ENCODE measurements at places on chromosomes 13 and 19. TPM values are rescaled to one million over a fixed set of nuclear protein-coding genes. Genes with fewer than 3 reads are reported as not detected.

GRCh38 chr19:3509566-3509989, 3.5 kb downstream of the FZR1 start:
- no peaks in the 10 kb centered on the region for H3K27me3 ChIP-seq
- DNase-seq, result no peak
- no peaks in the 10 kb centered on the region for H3K4me1 ChIP-seq
- no peak overlapping the region for H3K27ac ChIP-seq

GRCh38 chr13:102779436-102780159, 6.0 kb upstream of the TEX30 start:
- H3K4me1 ChIP-seq, result no peaks in the 10 kb centered on the region
- H3K36me3 ChIP-seq, result peaks cover 29% of the 10 kb centered on the region
- no peak overlapping the region for H3K27ac ChIP-seq

- peaks cover 2% of the 10 kb centered on the region for H3K4me1 ChIP-seq
- H3K36me3 ChIP-seq, result no peaks in the 10 kb centered on the region
- no peak overlapping the region for H3K27ac ChIP-seq
Measured at GRCh38 chr13:105087945-105088344, 1447.5 kb downstream of the EFNB2 start.

DNA sequence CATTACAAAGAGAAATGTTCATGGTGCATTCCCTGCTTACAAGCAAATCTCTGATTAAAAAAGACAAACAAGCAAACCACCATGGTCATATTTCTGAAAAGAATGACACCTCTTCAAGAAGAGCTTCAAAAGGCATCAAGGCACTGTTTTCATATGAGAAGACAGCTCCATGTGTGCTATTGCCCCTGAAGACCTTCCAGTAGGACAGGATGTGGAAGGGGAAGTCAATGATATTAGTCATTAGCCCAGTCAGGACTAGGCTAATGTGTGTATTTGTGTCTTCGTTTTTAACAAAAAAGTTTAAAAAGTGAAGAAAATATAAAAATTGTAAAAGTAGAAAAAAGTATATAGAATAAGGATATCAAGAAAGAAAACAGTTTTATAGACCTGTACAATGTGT, 534.7 kb upstream of the ARGLU1 start:
- no peak overlapping the region for H3K4me3 ChIP-seq
- no peaks in the 10 kb centered on the region for H3K4me1 ChIP-seq
- H3K27ac ChIP-seq, result no peak overlapping the region
- no peaks in the 10 kb centered on the region for H3K36me3 ChIP-seq

DNA sequence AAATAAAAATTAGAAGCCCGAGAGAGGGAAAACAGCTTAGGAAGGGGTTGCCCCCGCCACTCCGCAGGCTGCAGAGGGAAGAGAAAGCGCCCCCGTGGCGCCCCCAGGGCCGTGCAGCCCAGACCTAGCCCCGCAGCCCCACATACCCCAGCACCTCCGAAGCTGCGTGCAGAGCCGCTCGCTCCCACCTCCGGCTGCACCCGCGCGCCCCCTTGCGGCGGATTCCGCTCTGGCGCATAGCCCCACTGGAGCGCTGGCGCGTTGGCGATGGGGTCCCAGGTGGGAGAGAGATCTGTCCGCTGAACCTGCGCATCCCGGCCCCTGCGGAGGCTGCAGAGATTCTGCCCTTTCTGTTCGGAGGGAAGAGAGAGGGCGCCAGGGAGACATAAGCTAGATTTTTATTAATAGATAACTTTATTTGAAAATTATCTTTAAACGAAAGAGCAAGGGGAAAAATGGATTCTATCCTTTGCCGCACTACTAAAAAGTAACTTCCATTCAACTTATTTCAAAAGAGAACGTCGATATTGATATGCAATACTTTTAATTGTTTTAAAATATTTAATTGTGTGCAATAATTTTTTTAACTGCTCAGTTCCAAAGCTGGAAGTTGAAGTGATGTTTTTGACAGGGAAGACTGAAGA, 11.7 kb upstream of the CLN5 start:
- no peak overlapping the region for H3K4me3 ChIP-seq
- no peaks in the 10 kb centered on the region for H3K36me3 ChIP-seq
- no peak overlapping the region for H3K27ac ChIP-seq

DNA sequence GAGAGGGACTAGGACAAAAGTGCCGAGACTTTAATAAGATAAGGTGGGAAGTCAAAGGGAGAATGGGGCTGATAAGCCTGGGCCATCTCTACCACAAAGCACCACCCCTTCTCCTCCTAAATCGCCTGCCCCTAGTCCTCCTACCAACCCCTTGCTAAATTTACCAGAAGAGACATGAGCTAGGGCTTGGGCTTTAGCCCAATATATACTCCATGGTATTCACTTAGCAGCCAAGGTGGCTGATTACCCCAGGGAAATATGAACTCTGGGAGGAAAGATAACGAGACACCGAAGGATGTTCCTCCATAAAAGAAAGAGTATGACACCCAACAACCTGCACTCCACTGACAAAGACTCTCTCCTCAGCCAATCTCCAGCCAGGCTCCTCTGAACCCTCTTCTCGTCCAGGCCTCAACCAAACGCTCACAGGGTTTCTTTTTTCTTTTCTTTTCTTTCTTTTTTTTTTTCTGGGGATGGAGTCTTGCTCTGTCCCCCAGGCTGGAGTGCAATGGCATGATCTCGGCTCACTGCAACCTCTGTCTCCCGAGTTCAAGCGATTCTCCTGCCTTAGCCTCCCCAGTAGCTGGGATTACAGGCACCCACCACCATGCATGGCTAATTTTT, 610.2 kb downstream of the UQCRFS1 start:
- H3K4me3 ChIP-seq, result no peak overlapping the region
- peaks cover 21% of the 10 kb centered on the region for H3K36me3 ChIP-seq
- no peak for DNase-seq
- H3K27me3 ChIP-seq, result no peaks in the 10 kb centered on the region
- H3K27ac ChIP-seq, result no peak overlapping the region

- H3K27me3 ChIP-seq, result no peaks in the 10 kb centered on the region
- H3K4me3 ChIP-seq, result no peak overlapping the region
- H3K27ac ChIP-seq, result no peak overlapping the region
- no peak for DNase-seq
- no peaks in the 10 kb centered on the region for H3K36me3 ChIP-seq
Measured at GRCh38 chr13:112182846-112183531, 116.0 kb downstream of the SOX1 start.

DNA sequence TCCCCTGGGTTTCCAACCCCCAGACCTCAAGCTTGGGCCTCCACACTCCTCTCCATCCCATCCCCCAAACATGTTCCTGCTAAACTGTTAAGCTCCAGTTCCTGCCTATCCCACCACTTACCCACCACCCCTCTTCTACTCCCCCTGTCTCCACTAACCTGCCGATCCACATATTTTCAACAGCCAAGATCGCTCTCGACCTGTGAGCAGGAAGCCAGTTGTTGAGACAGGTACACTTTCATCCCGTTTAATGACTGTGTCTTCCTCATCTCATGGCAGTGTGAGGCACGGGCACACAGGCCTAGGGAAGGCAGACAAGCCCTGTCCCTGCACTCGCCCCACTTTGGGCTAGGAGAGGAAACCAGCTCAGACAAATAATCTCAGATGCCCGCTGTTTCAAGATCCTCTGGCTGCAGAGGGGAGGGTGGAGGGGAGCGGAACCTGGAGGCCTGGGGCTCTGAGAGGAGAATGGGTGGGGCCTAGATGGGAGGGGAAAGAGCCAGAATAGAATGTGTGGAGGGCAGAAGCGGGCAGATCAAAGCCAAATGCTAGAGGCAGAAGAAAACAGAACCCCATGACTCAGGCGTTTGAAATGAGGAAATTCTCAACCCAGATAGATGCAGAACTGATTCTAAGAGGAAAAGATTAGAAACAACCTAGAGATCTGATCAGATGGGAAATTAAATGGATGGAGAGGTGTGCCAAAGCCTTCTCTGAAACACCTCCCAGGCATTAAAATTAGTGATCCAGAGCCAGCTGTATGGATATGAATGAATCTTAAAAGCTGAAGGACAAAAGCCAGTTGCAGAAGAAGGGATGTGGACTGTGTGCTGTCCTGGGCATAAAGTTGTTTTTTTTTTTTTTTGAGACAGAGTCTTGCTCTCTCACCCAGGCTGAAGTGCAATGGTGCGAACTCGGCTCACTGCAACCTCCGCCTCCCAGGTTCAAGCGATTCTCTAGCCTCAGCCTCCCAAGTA, 16.9 kb upstream of the CYP2S1 start:
- no peaks in the 10 kb centered on the region for H3K27me3 ChIP-seq
- peaks cover 2% of the 10 kb centered on the region for H3K36me3 ChIP-seq
- peaks cover 5% of the 10 kb centered on the region for H3K4me1 ChIP-seq

- peaks cover 10% of the 10 kb centered on the region for H3K27me3 ChIP-seq
- H3K4me1 ChIP-seq, result no peaks in the 10 kb centered on the region
- H3K27ac ChIP-seq, result no peak overlapping the region
- H3K36me3 ChIP-seq, result peaks cover 3% of the 10 kb centered on the region
- no peak for DNase-seq
Measured at GRCh38 chr19:1000591-1001537, 645 bp downstream of the GRIN3B start.

DNA sequence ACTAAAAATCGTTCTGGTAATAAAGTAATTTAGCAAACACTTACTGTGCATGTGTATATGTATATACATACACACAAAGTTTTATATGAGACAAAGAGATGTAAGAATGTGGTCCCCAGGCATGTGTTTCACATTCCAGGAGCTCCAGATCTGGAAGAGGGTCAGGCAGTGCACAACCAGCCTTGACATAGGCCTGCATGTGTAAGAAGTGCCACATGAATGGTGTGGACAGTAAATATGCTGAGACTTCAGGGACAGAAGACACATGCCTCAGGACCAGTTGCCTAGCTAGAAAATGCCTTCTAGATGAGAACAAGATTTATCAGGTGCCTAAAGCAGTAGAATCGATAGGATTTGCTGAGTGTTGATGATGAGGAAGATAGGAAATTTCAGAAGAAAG, 76.4 kb downstream of the FRY start:
- no peaks in the 10 kb centered on the region for H3K27me3 ChIP-seq
- H3K4me3 ChIP-seq, result no peak overlapping the region
- no peak overlapping the region for H3K27ac ChIP-seq
- H3K4me1 ChIP-seq, result no peaks in the 10 kb centered on the region
- DNase-seq, result no peak

- H3K27ac ChIP-seq, result no peak overlapping the region
- DNase-seq, result no peak
- H3K4me3 ChIP-seq, result no peak overlapping the region
- no peaks in the 10 kb centered on the region for H3K27me3 ChIP-seq
- no peaks in the 10 kb centered on the region for H3K4me1 ChIP-seq
- H3K36me3 ChIP-seq, result no peaks in the 10 kb centered on the region
Measured at GRCh38 chr13:66154354-66154753, 1075.8 kb downstream of the PCDH9 start.

GRCh38 chr13:80740071-80740470, 399.1 kb upstream of the SPRY2 start:
- no peaks in the 10 kb centered on the region for H3K4me1 ChIP-seq
- no peak overlapping the region for H3K4me3 ChIP-seq
- no peak overlapping the region for H3K27ac ChIP-seq
- DNase-seq, result no peak
- H3K27me3 ChIP-seq, result no peaks in the 10 kb centered on the region

- H3K4me3 ChIP-seq, result no peak overlapping the region
- H3K27ac ChIP-seq, result peak overlapping the region; percentile 80
- H3K27me3 ChIP-seq, result no peaks in the 10 kb centered on the region
- DNase-seq, result peak; percentile 78
- peaks cover 35% of the 10 kb centered on the region for H3K36me3 ChIP-seq
Measured at GRCh38 chr19:38693380-38694223, 46.2 kb downstream of the ACTN4 start.

- no peaks in the 10 kb centered on the region for H3K36me3 ChIP-seq
- no peak for DNase-seq
- no peaks in the 10 kb centered on the region for H3K27me3 ChIP-seq
- no peak overlapping the region for H3K27ac ChIP-seq
- no peak overlapping the region for H3K4me3 ChIP-seq
Measured at GRCh38 chr13:26771796-26772195, 11.2 kb upstream of the GPR12 start.

DNA sequence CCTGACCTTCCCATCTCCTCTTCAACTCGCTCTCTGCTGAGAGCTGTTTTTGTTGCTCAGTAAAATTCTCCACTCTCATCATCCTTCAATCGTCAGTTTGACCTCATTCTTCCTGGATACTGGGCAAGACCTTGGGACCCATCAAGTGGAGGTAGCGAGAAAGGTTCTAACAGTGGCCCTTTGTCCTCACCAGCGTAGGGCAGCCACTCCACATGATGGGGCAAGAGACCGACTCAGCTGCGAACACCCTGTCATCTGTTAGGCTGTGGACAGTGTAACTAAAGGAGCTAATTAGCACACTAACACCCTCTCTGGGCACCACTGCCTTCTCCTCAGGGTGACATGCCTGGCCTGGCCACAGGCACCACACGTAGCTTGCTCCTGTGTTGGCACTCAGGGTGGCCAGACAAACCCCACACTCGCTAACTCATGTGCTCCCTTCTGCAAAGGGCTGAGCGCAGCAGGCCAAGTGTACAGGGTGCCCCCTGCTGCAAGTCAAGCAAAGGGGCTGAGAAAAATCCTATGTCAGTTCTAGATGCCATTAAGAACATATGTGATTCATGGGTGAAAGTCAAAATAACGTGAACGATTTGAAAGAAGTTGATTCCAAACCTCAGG, 1216.0 kb downstream of the SLITRK5 start:
- no peak overlapping the region for H3K27ac ChIP-seq
- H3K36me3 ChIP-seq, result no peaks in the 10 kb centered on the region

DNA sequence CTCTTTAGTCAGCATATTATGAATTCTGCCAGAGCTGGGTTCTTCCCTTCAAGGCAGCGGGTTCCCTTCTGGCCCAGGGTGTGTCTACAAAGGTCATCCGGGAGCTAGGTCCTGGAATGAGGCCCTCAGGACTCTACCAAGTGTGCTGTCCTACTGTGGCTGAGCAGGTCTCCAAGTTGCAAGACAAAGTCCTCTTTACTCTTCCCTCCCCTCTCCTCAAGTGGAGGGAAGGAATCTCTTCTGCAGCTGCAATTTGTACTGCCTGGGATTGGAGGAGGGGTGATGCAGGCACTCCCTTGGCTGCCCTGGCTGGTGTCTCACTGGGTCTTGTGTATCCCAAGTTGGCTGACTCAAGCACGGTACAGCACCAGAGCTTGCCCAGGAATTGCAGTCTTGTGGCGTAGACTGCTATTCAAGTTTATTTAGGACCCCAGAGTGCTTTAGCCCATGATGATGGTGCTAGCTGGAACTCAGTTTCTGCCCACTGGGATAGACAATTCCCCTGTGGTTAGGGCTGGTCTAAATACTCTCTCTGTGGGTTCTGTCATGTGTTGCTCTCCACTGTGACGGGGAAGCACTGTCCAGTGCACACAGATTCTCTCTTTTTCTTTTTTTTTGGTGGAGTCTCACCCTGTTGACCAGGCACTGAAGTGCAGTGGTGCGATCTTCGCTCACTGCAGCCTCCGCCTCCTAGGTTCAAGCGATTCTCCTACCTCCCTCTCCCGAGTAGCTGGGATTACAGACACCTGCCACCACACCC, 28.5 kb downstream of the RFC3 start:
- H3K27ac ChIP-seq, result no peak overlapping the region
- no peaks in the 10 kb centered on the region for H3K27me3 ChIP-seq
- DNase-seq, result no peak
- peaks cover 7% of the 10 kb centered on the region for H3K36me3 ChIP-seq
- H3K4me3 ChIP-seq, result no peak overlapping the region
- H3K4me1 ChIP-seq, result no peaks in the 10 kb centered on the region

Gene ZNF546
- total RNA-seq, result 1.8 TPM

Gene GNG8
- total RNA-seq, result not detected

Gene AMER2
- 0.04 TPM for total RNA-seq

Gene NCR1
- 2.0 TPM for total RNA-seq

Gene NBEA
- total RNA-seq, result 16.3 TPM

Gene MBD3L1
- not detected for total RNA-seq

Gene OR7D2
- 0.48 TPM for total RNA-seq

Gene SLC27A1
- 6.3 TPM for total RNA-seq

Gene ZNF490
- total RNA-seq, result 9.7 TPM

Gene OCEL1
- total RNA-seq, result 26.4 TPM
